ENCODE measurements at places on chromosomes 2 and 18.
A peak's percentile ranks its signal among the peaks of the same experiment; 100 is the strongest.

GRCh38 chr2:31205613-31206012 is 11.7 kb downstream of the CAPN14 start:
- DNase-seq, result no peak

- peak; percentile 10 for DNase-seq
Observed at GRCh38 chr2:25567406-25567805, 106.0 kb downstream of the DTNB start.

GRCh38 chr18:9792565-9793245 is 84.6 kb downstream of the RAB31 start:
- no peak for DNase-seq

DNA sequence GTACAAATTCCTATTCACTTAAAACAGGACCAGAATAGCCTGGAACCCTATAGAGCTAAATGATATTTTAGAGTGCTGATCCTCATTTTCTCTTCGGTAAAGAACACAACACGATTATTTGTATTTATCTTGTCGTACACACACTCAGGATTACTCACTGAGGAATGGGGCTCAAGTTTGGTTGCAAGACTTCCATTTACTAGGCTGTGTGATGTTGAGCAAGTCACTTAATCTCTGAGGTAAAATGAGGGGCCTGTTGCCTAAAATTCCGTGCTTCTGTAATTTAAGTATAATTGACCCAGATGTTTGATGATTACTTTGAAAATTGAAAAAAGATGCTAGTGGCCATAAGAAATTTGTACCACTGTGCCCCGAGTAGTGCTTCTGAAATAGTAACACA is 42.6 kb upstream of the MAP4K3 start:
- DNase-seq, result no peak

DNA sequence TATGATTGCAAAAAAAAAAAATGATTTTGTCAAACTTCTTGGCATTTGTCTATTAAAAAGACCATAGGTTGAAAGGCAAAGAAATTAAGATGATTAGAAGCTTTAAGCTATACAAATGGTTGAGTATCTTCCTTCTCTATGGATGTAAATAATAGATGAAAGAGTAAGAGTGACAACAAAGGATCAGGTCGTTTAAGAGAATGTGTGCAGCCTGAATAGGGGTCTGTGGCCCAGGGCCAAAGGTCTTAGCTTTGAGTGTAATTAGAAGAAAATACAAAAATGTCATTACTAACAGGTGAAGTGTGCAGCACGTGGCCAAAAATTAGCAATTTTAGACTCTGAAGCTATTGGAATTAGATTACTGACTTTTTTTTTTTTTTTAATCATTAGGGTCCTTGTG is 122.4 kb downstream of the GREB1L start:
- DNase-seq, result no peak

- no peak for DNase-seq
Observed at GRCh38 chr2:162333968-162334367, 10.0 kb upstream of the GCA start.

DNA sequence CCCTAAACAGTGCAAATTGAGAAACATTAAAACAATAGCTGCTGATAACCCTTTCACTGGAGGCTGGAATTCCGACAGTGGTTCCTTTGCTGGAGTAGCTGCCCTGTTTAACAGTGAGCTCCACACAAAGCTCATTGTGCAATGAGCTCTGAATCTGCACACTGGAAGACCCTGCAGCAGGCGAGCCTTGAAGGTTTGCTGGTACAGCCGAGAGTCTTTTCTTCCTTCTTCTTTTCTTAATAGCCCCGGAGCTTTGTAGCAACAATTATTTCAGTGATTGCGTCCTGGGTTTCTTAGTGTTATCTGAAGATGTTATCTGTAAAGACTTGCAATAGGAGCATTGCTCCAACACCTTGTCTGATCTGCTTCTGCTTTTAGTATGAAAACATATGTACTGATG is 50.8 kb upstream of the CXCR4 start:
- DNase-seq, result no peak

DNA sequence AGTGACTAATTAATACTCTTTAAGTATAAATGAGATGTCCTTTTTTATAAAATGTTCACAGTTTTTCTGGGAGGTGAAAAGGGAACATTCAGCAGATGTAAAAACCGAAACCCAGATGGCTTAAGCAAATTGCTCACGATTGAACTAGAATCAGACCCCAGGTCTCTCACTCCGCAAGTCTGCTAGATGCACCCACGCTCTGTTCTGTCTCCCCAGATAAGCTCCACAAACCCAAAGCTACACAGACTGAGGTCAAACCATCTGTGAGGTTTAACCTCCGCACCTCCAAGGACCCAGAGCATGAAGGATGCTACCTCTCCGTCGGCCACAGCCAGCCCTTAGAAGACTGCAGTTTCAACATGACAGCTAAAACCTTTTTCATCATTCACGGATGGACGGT is 3.2 kb downstream of the LIPG start:
- no peak for DNase-seq

DNA sequence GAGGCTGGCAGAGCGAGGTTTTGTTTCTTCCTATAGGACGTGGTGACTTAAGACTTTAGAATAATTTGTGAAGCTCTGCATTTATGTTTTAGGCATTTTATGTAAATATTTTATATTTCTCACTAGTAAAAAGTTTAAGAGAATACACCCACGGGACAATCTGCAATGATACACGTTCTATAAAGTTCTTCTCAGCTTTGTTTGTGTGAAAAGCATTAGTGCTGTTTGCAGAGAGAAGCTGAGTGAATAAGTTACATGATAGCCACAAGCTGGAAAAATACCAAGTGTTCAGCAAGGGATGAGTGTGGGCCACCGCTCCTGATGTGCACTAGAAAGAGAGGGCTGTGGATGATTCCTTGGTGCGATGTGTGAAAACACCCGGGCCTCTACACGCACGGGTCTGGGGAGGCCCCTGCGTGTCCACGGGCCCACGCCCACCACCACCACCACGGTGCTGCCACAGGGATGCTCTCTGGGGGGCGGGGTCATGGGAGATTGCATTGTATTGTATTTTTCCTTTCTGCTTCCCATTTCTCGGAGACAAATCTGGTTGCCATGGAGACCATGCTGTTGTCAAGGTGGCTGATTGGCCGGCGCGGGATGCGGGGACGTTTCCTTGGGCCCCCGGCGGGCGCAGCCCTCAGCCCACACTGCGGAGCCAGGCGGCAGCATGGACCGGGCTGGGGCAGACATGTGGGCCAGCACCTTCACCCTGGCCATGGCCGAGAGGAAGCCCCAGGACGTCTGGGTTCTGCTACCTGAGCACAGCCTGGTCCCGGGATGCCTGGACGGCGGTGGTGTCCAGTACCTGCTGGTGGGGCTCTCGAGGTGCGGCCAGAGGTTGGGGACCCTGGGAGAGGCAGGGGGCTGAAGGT is at the start of gene RTP5:
RTP5 (plus strand) TSS at position 643 of the 875 bp plus-strand sequence; CDS start at position 671, 28 bp downstream.
- DNase-seq, result no peak

GRCh38 chr18:5425721-5426120 is 118.1 kb downstream of the EPB41L3 start:
- no peak for DNase-seq

DNA sequence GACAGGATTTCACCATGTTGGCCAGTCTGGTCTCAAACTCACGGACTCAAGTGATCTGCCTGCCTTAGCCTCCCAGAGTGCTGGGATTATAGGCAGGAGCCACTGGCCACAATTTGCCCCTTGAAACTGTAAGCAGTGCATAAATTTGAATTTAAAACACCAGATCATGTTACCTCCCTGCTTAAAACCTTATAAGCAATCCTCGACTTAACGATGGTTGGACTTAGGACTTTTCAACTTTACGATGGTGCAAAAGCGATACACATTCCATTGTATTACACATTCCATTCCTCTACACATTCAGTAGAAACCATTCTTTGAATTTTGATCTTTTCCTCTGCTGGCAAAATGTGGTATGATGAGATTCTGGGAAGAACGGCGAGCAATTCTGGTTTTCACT is 23.2 kb upstream of the EFR3B start:
- no peak for DNase-seq

GRCh38 chr18:44503854-44504253 is 176.8 kb upstream of the SETBP1 start:
- DNase-seq, result no peak

GRCh38 chr2:57570961-57571360 is 475.6 kb upstream of the VRK2 start:
- no peak for DNase-seq

- DNase-seq, result no peak
Observed at GRCh38 chr2:113848758-113849415, 41.0 kb upstream of the ACTR3 start.

- DNase-seq, result no peak
Observed at GRCh38 chr2:42110641-42111322, 58.4 kb upstream of the EML4 start.

DNA sequence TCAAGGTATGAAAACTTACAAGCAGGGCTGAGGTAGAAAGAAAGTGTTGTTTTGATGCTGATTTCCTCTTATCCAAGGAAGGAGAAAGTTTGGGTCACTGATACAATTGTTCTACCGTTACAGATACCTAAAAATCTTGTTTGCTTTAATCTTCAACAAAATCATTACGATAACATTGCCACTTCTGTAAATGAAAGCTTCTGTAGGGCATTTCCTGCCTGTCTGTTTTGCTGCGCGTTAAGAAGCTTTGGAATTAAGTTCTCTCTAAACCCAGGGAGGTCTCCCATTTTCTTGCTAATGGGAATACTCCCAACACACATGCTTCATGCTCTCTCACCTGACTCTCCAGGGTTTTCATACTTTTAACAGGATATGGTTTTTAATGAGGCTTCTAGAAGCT is 258.5 kb downstream of the PTGR3 start:
- no peak for DNase-seq

- no peak for DNase-seq
Observed at GRCh38 chr2:47488870-47489584, 86.1 kb downstream of the MSH2 start.

DNA sequence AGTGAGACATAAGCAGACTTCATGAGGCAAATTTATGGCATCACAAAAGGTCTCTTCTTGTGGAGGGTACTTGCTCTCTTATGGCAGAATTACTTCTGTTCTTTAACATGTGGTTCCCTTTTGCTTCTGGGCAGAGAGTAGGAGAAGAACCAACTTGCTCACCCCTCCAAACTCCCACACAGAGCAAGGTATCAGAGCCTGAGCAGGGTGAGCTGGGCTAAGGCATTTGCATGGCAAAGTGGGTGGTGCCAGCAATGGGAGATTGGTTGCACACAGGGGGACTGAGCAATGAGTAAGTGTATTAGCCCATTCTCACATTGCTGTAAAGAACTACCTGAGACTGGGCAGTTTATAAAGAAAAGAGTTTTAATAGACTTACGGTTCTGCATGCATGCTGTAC is 64.2 kb upstream of the ITGB6 start:
- DNase-seq, result no peak

DNA sequence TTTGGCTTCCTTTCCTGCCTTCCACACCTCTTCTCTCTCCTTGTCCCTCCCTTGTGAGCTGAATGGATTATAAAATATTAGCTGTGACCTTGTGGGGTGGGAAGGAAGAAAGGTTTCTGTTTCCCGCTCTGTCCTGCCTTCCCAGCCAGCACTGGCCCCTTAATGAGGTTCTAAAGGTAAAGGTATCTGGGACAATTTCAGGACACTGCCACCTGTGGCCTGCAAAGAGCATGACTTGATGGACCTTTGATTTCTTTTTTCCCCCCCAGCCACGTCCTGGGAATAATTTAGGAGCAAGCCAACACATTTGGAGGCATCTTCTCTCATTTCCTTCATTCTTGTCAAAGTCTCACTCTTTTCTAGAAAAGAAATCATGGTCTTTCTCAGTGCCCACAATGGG is 246.7 kb upstream of the EPAS1 start:
- DNase-seq, result no peak

DNA sequence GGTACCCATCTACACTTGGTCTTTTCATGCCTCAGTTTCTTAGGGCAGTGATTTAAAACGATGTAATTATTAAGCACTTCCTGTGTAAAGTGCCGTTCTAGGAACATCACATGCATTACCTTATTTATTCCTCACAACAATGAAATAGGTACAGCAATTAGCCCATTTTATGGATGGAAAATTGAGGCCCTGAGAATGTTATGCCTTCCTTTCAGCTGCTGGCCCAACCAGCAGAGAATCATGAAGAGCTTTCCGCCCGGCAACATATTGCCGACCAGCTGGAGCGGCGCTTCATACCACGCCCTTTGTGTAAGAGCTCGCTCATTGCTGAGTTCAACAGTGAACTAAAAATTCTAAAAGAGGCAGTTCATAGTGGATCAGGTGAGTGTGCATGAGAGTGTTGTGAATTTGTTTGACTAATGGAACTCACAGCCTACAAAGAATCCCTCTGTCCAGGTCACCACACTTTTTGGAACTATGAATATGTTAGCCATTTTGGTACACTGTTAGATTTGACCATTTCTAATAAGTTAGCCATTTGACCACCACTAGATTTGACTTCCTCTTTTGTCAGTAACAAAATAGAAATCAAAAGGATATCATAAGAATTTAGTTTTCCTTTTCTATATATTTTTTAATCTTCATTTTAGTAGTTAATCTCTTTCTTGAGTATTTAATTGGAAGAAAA is 25.6 kb upstream of the RPE start:
- no peak for DNase-seq

GRCh38 chr2:207477896-207478295 is 51.9 kb upstream of the CREB1 start:
- no peak for DNase-seq

DNA sequence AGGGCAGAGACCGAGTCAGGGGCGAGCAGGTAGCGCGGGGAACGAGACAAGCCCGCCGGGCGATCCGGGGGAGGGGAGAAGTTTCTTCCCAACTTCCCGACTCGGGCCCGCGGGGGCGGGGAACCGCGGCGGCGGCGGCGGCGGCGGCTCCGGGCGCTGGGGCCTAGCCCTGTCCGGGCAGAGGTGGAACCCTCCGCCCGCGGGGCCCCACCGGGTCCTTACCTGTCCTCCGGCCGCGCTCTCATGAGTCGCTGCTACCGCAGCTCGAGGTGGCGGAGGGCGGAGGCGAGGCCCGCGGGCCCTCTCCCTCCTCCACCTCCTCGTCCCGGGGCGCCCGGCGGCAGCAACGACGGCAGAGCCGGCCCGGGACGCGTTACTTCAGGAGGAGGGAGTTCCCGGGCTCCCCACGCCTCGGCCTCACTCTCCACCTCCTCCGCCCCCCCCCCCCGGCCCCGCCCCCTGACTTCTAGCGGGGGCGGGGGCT is at the start of gene YES1:
YES1 (minus strand) TSS at position 351 of the 484 bp plus-strand sequence. CDS start 55,415 bp downstream, outside the sequence.
- DNase-seq, result no peak

GRCh38 chr2:54595999-54596902 is 127.2 kb upstream of the EML6 start:
- DNase-seq, result no peak

- DNase-seq, result no peak
Observed at GRCh38 chr2:104321796-104322349, 532.0 kb upstream of the POU3F3 start.
